Right lobe of liver (tissue), 6 donors: ENCODE measurements at places on chromosomes 16 and 17. TPM values are rescaled to one million over a fixed set of nuclear protein-coding genes. Genes with fewer than 3 reads are reported as not detected.

DNA sequence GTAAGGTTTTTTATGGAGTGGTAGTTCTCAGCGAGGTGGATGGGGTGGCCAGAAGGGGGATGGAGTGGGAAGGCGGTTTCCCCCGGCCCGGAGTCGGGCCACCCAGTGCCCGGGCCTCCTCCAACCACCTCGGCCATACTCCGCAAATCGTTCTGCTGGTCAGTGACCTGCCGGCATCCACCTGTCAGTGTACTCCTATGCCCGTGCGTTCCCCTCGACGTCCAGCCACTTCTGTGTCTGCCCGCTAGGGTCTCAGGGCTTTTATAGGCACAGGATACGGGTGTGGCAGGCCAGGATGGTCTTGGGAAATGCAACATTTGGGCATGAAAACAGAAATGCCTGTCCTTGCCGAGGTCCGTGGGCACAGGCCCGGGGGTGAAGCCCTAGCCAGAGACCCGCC is 19.3 kb upstream of the ASGR2 start:
- no peak overlapping the region for H3K4me3 ChIP-seq
- no peak overlapping the region for H3K27ac ChIP-seq
- peaks cover 26% of the 10 kb centered on the region for H3K4me1 ChIP-seq
- DNase-seq, result no peak
- no peaks in the 10 kb centered on the region for H3K36me3 ChIP-seq

DNA sequence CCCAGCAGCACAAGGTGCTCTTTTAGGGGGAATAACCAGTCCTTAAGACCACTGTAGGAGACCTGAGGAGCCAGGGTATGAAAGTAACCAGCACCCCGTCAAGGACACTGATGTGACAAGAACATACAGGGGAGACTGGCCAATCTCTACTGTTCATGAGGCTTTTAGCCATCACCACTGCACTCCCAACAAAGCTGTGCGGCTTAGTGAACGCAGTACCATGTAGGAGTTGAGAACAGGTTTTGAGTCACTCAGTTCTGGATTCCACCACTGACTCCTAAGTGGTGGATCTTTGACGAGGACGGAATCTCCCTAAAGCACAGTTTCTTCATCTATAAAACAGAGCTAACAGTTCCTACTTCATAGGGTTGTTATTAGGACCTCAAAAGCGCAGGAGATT is 26.8 kb downstream of the COG4 start:
- no peak for DNase-seq
- H3K36me3 ChIP-seq, result peaks cover 76% of the 10 kb centered on the region
- H3K4me1 ChIP-seq, result no peaks in the 10 kb centered on the region
- no peaks in the 10 kb centered on the region for H3K27me3 ChIP-seq
- no peak overlapping the region for H3K27ac ChIP-seq

- H3K4me1 ChIP-seq, result peaks cover 3% of the 10 kb centered on the region
- DNase-seq, result no peak
- H3K36me3 ChIP-seq, result no peaks in the 10 kb centered on the region
- H3K27me3 ChIP-seq, result no peaks in the 10 kb centered on the region
- H3K27ac ChIP-seq, result no peak overlapping the region
- H3K4me3 ChIP-seq, result no peak overlapping the region
Observed at GRCh38 chr16:75443298-75443697, 10.0 kb upstream of the CFDP1 start.

DNA sequence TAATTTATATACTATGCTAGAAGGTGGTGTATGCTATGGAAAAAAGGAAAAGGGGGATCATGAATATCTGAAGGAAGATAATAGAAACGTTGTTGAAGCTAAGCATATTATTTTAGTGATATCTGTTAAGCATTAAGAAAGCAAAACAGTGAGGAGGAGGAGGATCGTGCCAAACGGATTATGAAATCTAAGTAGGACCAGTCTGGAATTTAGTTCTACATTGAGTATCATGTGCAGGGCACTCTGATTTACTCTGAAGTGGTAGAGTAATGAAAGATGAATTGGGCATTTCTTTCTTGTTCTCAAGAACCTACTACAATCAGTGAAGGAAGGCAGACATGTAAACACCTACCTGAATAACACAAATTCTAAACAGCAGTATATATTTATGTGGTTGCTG is 195.3 kb downstream of the CYB561 start:
- no peaks in the 10 kb centered on the region for H3K27me3 ChIP-seq
- H3K4me1 ChIP-seq, result no peaks in the 10 kb centered on the region

DNA sequence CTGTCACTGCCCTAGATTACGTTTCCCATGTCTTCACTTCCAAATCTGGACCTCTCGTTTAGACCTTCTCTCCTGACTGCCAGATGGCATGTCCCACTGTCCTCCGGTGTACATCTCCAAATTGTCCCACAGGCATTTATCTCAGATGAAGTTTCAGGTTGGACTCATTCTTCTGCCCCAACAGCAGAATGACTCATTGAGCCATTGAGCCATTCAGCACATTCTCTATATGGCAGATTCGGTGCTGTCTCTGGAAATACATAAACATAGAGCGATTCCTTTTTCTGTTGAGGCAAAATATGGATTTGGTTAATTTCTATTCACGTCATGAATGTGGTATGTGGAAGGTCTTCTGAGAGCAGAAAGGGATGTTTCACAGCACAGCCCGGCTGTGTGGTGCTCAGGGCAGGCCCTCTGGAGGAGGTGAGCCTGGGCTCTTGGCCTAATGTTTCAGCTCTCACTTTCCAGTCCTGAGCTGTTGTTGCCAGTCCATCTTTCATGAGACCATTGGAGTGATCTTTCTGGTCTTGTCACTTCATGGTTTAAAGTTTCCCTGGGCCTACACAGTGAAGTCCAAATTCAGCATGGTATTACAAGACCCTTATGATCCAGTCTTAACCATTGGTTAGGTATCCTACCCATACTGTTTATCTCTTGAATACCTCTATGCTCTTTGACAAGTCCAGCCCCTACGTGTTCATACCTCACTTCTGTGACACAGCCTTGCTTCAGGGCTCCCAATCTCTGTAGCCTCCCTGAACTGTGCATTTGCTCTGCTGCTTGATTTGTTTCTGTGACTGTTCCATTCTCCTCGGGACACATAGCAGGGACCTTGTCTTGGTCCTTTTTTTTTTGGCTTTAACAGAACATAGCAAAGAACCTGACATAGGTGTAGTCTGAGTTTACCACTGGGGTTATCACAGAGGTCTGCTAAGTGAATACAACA is 15.9 kb downstream of the HAPSTR1 start:
- H3K27ac ChIP-seq, result no peak overlapping the region
- H3K36me3 ChIP-seq, result peaks cover 26% of the 10 kb centered on the region
- H3K4me3 ChIP-seq, result no peak overlapping the region

- H3K4me1 ChIP-seq, result no peaks in the 10 kb centered on the region
- no peak for DNase-seq
- peak overlapping the region; percentile 90 for H3K27ac ChIP-seq
- H3K27me3 ChIP-seq, result no peaks in the 10 kb centered on the region
- H3K4me3 ChIP-seq, result no peak overlapping the region
Observed at GRCh38 chr17:65131946-65132345, 5.2 kb upstream of the RGS9 start.

DNA sequence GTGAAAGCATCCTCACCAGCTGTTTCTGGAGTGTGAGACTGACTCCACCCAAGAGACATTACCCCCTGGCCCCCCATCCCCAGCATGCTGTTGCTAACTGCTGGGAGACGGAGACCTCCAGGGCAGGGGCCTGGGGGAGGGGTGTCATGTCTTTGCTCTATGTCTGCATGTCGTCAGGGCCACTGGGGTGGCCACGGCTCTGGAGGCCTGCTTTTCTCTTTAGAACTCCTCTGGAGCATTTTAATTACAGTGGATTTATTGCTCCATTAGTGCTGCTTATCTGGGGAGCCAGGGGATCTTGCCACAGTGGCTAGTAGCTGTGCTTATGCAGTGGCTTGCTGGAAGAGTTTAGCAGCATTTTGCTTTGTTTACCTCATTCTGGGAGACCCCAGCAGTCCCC is 32.3 kb downstream of the CLEC16A start:
- H3K4me3 ChIP-seq, result no peak overlapping the region
- no peak for DNase-seq
- no peak overlapping the region for H3K27ac ChIP-seq
- H3K4me1 ChIP-seq, result no peaks in the 10 kb centered on the region
- H3K36me3 ChIP-seq, result no peaks in the 10 kb centered on the region

Gene CD7
- total RNA-seq, result 1.1 TPM

Gene TMIGD1
- total RNA-seq, result not detected

Gene SLFN13
- total RNA-seq, result 1.6 TPM

Gene CMTM2
- total RNA-seq, result not detected
